GM12864 (cell line): ENCODE measurements at places on chromosomes 6 and 20.
A peak's percentile ranks its signal among the peaks of the same experiment; 100 is the strongest.

- no peak for DNase-seq
Measured at GRCh38 chr6:115583290-115583689, 477.4 kb downstream of the FRK start.

- peak; percentile 48 for DNase-seq
Measured at GRCh38 chr20:62501801-62502495, 26.2 kb upstream of the GATA5 start.

DNA sequence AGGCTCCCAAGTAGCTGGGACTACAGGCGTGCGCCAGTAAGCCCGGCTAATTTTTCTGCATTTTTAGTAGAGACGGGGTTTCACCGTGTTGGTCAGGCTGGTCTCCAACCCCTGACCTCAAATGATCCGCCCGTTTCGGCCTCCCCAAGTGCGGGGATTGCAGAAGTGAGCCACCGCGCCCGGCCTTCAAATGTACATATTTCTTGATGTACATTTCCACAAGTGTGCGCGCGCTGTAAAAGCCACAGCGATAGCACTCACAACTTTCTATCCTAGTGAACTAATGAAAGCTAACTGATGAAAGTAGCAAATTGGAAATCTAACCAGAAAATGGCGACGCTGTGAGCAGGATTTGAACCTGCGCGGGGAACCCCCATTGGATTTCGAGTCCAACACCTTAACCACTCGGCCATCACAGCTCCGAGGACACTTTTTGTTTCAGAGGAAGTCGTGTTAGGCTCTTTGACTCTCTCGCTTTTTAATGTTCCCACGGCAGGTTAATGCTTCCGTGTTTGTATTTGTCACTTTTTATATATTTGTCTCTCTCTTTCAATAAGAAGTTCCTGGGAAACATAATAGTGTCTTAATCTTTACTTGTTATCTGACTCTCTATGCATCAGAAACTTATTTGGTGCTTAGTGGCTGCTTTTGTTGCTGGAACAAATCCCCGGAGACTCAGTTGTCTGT lies 199.4 kb upstream of the ZNF184 start:
- DNase-seq = peak; percentile 75

DNA sequence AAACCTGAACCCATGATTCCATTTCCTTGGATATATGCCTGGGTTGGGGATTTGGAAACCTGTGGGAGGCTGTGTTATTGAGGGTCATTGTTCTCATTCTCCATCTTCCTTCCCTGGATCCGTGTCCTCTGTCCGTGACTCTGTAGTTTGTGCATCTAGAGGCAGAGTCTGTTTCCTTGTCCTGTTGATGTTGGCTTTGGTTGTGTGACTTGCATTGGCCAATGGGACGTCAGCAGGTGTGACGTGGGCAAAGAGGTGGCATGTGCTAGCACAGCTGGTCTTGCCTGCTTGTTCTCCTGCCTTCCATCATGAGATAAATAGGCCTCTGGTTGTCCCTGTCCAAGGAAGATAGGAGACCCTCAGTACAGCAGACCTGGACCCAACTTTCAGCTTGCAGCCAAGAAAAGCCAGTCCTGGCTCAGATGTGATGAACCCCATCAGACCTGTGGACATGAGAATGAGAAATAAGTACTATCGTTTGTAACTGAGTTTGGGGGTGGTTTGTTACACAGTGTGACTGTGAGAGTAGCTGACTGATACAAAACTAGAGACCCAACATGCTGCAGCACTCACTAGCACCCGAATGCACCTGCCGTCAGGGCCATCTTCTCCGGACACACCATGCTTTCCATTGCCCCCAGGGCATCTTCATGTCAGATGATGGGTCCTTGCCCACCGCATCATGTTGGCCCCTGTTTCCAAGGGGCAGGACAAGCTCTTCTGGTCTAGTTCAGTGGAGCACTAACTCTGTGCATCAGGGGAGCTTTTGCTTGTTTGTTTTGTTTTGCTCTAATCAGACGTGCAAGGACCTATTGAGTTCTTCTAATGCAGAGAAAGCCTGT lies 195.3 kb upstream of the SULF2 start:
- no peak for DNase-seq

DNA sequence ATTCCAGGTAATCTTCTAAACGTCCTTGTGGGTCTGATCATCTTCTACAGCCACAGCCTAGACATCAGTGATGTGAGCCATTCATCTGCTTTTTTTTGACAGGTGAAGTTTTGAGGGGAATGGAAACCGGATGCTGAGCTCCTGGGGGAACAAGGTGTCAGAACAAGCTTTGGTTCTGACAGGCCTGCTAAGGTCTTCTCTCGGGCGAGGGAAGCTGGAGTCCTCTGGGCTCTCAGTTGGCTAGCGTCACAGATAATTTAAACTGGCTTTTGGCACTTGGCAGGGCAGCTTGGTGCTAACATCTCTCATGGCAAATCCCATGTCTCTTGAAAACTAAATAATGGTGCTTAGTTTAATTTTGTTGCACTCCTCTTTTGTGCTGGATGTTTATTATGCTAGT lies 8.4 kb upstream of the AIG1 start:
- no peak for DNase-seq

DNA sequence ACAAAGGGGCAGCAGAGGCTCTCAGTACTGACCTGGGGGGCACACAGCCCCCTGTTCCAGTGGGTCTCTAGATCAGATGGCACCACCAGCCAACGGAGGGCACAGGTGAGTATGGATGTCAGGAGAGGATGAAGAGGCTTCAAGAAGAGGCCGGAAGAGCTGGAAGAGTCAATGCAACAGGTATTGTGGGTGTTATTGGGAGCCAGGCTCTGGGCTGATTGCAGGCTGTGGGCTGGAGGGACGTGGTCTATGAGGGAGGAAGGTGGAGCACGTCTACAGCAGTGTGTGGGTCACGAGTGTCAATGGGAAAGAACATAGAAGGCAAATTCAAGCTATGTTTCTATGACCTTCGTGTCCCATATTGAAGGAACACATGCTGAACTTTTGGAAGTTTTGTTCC lies 18.8 kb upstream of the TAGAP start:
- no peak for DNase-seq

- DNase-seq = no peak
Measured at GRCh38 chr6:137084865-137085617, 40.3 kb upstream of the IL20RA start.

GRCh38 chr6:55014321-55015088 lies 159.8 kb upstream of the HCRTR2 start:
- no peak for DNase-seq

- no peak for DNase-seq
Measured at GRCh38 chr20:53606364-53606985, 12.8 kb upstream of the ZNF217 start.

DNA sequence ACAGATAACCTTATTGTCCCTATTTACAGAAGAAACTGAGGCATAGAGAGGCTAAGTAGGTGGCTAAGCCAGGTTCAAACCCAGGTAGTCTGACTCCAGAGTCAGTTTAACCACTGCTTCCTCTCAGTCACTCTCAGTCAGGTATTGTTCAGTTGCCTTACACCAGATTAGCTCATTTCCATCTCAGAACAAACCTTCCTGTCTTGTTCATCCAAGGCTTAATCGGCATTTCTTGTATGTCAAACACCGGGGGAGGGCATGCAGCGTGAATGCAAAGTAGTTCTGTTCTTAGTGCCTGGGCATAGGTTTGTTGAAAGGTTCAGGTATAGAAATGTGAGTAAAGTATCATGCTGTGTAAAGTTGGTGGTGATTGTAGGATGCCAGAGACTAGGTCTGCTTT lies 51.7 kb downstream of the CTNNBL1 start:
- peak; percentile 43 for DNase-seq

DNA sequence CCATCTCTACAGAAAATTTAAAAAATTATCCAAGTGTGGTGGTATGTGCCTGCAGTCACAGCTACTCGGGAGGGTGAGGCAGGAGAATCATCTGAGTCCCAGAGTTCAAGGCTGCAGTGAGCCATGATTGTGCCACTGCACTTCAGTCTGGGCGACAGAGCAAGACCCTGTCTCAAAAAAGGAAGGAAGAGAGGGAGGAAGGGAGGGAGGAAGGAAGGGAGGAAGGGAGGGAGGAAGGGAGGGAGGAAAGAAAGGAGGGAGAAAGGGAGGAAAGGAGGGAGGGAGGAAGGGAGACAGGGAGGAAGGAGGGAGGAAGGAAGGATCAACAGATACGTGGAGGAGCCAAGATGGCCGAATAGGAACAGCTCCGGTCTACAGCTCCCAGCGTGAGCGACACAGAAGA lies 90.1 kb downstream of the ZNF217 start:
- DNase-seq = no peak

DNA sequence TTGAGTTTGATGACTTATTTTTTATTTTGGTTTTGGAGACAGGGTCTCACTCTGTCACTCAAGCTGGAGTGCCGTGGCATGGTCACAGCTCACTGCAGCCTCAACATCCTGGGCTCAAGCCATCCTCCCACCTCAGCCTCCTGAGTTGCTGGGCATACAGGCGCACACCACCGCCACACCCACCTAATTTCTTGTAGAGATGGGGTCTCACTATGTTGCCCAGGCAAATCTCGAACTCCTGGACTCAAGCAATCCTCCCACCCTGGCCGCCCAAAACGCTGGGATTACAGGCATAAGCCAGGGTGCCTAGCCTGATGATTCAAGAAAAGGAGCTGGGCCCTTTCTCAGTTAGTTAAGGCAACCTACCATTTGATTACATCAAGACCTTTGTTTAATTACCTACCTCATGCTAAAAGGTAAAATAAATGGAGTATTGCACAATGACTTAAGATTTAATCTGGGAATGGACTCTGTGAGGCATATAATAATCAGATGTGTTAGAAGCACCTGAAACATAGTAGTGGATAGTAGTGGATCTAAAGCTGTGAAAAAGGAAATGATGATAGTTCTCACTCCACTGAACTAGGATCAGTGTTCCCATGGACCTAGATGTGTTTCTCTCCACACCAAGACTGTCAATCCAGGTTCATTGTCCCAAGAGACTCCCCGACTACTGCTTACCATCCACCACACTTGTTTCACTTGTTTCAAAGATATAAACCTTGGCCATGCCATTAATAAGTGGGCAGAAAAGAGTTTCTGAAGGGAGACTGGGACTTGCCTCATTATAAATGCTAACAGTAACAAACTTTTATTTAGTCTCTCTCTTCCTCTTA lies 2.1 kb downstream of the TNFRSF21 start:
- no peak for DNase-seq

- no peak for DNase-seq
Measured at GRCh38 chr6:116351101-116351500, 19.6 kb upstream of the DSE start.

- no peak for DNase-seq
Measured at GRCh38 chr20:62311832-62312661, 9.2 kb downstream of the ADRM1 start.

GRCh38 chr6:55399351-55399750 lies 72.1 kb downstream of the GFRAL start:
- DNase-seq = no peak

GRCh38 chr6:21987501-21987957 lies 309.3 kb downstream of the PRL start:
- DNase-seq = peak; percentile 8

DNA sequence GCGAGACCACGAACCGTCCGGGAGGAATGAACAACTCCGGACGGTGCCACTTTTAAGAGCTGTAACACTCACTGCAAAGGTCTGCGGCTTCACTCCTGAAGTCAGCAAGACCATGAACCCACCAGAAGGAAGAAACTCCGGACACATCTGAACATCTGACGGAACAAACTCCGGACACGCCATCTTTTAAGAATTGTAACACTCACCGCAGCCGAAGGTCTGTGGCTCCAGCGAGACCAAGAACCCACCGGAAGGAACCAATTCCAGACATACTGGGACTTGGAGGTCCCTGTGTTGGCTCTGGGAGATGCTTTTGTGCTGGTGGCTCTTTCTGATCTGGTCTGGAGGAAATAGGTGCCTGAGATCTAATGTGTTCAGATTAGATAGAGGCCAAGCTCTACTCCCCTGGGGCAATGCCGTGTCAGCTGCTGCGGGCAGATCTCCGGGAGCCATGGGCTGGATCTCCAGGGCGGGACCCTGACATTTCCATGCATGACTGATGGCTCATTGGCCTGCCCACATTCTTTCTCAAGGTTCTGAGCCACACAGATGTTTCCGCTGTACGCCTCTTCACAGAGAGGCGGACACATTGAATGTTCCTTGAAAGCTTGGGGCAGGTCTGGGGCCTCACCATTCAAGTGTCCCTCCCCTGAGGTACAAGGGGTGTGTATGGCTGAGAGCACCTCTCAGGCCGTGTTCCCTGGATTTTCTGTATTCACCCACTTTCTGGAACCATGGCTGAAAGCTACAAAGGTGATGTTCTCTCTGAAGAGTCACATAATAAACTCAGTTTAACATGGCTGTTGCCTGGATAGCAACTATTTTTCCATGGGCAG lies 29.3 kb downstream of the GMPR start:
- DNase-seq = no peak

GRCh38 chr6:168293636-168294530 lies 25.7 kb downstream of the DACT2 start:
- DNase-seq = no peak

- DNase-seq = no peak
Measured at GRCh38 chr6:34358389-34358905, 34.0 kb downstream of the NUDT3 start.

- no peak for DNase-seq
Measured at GRCh38 chr20:7859356-7859802, 80.9 kb downstream of the HAO1 start.

- DNase-seq = no peak
Measured at GRCh38 chr6:136604928-136605510, 54.8 kb upstream of the MAP7 start.

- no peak for DNase-seq
Measured at GRCh38 chr20:34427331-34427730, 64.3 kb downstream of the ITCH start.

DNA sequence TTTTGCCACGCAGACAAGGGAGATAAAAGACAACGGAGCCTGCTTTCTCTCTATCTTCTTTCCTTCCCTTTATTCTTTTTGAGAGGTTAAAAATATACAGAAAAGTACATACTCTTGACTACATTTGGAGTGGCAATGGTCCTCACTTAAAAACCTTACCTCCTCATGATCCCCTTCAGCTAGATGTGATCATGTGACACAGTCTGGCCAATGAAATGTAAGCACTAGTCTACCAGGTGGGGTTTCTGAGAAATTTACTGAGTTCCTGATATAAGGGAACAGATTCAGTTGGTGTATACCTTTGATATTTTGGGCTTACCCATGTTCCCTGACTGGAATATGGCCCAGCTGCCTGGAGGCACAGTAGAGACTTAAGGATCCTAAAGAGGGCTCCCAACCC lies 165.5 kb upstream of the BEND3 start:
- DNase-seq = no peak

- DNase-seq = no peak
Measured at GRCh38 chr6:20433929-20434328, 32.2 kb downstream of the E2F3 start.
